Esophagus squamous epithelium (tissue), 5 donors: ENCODE measurements at places on chromosomes 11 and 22.

DNA sequence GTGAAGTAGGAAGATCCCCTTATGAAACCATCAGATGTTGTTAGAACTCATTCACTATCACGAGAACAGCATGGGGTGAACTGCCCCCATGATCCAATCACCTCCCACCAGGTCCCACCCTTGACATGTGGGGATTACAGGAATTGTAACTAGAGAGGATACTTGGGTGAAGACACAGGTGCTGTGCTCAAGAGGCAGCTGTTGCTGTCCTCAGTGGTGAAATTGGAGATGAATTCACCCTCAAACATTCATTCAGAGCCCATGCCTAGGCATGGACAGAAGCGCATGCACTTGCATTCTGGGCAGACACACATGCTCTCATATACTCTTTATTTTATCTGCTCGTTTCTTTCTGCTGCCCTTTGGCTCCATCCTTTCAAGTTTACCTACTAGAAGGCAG is 385.0 kb downstream of the INSC start:
- DNase-seq = no peak

DNA sequence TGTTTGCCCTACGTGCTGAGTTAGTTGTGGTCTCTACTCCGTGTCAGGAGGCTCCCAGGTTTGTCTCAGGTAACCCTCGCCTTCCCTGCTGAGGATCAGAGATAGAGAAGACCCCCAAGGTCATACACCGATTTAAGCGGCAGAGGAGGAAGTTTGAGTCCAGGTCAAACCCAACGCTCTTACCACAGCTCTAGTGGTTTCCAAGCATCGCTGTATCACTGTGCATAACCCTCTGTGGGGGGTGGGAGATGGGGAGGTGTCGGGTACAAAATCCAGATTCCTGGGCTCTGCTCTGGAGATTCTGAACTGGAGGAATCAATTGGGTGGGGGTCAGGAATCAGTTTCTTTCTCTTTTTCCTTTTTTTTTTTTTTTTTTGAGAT is 627 bp downstream of the DNAJC4 start:
- no peak for DNase-seq

DNA sequence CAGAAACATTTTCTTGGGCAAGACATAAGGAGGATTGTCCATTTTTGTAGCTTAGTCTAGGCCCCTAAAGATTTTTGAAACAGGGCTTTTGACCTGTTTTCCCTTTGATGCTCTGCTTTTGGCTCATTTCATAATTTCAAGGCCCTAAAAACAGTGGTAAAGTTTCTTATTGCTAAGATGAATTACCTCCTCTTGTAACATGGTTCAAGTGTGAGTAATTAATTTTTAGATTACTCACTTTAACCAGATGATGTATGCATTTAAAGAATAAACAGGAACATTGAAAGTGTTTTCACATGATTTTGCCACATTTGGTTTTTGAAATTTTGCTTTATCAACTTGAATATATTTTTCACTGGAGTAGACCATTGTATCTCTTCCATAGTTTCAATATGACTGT is 1.2 kb downstream of the RAG2 start:
- no peak for DNase-seq

DNA sequence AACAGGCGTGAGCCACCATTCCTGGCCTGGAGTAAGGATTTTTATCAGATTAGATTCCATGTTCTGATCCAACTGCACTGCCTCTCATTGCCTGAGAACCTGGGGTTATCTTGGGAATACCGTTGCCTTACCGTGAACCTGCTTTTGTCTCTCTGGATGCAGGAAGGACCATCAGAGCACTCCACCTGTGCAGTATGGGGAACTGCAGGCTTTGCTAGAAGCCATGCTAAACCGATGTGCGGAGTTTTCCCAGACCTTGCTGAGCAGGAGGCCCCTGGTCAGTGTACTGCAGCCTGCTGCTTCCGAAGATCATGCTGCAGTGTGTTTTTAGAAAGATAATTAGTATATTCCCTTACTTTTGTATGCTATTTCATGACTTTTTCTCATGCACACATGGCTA is 43.6 kb downstream of the MEI1 start:
- DNase-seq = no peak

- no peak for DNase-seq
Measured at GRCh38 chr11:129346916-129347315, 28.7 kb upstream of the BARX2 start.

DNA sequence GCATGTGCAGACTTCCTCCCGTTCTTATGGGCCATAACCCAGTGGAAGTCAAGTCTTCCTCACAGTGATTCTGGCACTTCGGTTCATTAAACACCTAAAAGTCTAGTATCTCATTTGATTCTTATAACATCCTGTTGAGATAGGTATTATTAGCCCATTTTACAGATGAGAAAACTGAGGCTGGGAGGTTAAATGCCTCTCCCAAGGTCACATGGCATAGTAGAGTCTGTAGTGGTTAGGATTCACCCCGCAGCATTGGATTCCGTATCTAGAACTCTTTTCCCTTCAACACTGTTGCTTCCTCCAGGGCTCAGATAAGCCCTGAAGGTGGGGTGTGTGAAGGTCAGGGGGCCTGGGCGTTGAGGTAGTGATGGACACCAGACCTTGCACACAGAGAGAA is 3.4 kb downstream of the GPHA2 start:
- DNase-seq = no peak

- DNase-seq = no peak
Measured at GRCh38 chr11:24642648-24643047, 145.8 kb downstream of the LUZP2 start.

- no peak for DNase-seq
Measured at GRCh38 chr11:34407121-34407813, 31.5 kb upstream of the CAT start.

- DNase-seq = no peak
Measured at GRCh38 chr11:75536786-75537641, 11.3 kb upstream of the GDPD5 start.

GRCh38 chr11:33689085-33689484 is 11.5 kb downstream of the C11orf91 start:
- no peak for DNase-seq

DNA sequence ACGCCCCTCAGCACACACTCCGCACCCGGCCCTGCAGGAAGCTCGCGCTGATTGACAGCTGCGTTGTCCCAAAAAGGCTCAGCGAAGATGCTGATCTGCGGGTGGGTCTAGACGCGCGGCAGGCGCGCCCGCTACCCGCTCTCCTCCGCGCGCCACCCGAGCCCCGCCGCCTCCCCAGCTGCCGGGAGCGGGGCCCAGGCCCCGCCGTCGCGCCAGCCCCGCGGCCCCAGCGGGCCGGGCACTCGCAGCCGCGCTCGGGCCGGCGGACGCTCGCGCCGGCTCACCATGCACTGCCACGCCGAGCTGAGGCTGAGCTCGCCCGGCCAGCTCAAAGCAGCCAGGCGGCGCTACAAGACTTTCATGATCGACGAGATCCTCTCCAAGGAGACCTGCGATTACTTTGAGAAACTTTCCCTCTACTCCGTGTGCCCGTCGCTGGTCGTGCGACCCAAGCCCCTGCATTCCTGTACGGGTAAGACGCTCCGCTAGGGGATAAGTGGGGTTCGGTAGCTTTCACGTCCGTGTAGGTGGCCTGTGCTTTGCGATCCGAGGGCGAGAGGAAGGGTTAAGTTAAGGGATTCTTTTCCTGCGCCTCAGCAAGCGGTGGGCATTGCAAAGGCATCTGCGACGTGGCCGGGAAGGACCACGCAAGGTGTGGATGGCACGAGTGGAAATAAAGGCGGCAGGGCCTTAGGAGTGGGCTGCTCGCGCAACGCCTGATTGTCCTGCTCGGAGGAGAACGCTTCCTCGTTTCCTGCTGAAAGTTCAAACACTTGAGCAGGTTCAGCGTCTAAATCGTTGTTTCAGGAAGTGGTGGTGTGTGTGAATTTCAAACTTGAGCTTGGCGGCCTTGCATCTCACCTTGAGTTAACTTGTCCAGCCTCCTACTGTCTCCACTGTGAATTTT is at the start of gene BARX2:
BARX2 (plus strand) TSS at position 98 of the 907 bp plus-strand sequence; CDS start at position 286, 188 bp downstream.
- DNase-seq = no peak

DNA sequence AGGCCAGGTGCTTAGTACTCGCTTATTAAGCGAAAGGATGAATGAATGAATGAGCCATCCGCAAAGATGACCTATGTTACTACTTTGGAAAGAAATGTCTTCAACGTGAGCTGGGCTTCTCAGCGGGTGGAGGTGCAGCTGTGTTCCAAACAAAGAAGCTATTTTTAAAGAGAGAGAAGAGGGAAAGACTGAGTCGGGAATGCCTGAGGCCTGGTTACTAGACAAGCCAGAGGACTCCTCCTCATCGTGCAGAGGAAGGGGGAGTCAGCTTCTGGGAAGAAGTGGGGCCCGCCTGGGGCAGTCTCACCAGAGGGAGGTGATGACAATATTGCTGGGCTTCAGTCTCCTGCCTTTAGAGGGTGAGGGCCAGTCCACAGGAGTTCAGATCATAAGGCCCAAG is 30.4 kb upstream of the CD5 start:
- DNase-seq = no peak

DNA sequence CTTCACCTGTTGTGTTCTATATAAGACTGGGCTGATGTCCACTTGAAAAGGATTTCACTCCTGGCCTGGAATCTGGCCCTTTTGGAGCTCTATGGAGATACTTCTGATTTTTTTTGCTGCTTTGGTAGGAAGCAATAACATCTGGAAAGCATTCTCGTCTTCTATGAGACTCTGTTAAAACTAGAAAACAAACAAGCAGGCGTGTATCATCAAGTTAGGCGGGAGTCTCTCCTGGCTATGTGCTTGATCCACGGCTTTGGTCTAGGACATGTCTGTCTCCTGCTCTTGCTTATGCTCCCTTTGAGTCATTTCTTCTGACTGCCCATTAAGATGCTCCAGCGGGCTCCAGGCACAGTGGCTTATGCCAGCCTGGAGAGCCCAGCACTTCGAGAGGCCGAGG is 121.4 kb upstream of the TTC12 start:
- DNase-seq = no peak

GRCh38 chr11:72239313-72239848 is 4.6 kb downstream of the PHOX2A start:
- DNase-seq = no peak

GRCh38 chr11:32830413-32830738 is 649 bp downstream of the PRRG4 start:
- no peak for DNase-seq

DNA sequence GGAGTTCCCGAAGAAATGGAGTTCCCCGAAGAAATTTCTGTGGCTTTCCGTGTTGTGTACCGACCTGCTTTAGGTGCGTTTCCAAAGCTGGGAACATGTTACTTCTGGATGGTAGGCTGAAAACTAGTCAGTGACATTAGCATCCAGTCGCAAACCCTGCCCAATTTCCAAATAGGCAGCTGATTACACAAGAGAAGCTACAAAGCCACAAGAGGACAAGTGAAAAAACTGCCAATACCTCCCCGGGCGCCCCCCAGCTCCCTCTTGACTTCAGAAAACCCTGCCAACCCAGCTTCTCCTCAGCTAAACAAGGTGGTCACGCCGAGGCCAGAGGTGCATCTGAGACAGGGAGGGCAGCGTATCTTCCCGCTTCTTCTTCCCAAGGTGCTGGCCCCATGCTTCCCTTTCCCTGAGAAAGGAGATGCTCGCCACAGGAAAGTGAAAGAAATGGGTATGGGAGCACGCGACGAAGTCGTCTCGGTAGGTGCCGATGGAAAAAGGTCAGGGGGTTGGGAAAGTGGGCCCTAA is 551 bp downstream of the AGBL2 start:
- DNase-seq = no peak

GRCh38 chr11:33323421-33323820 is 66.2 kb downstream of the HIPK3 start:
- no peak for DNase-seq

- no peak for DNase-seq
Measured at GRCh38 chr11:125441648-125442410, 54.2 kb downstream of the FEZ1 start.

GRCh38 chr22:34638128-34638527 is 427.8 kb upstream of the ISX start:
- DNase-seq = no peak

- no peak for DNase-seq
Measured at GRCh38 chr22:23181721-23182308, 1.5 kb downstream of the BCR start.

DNA sequence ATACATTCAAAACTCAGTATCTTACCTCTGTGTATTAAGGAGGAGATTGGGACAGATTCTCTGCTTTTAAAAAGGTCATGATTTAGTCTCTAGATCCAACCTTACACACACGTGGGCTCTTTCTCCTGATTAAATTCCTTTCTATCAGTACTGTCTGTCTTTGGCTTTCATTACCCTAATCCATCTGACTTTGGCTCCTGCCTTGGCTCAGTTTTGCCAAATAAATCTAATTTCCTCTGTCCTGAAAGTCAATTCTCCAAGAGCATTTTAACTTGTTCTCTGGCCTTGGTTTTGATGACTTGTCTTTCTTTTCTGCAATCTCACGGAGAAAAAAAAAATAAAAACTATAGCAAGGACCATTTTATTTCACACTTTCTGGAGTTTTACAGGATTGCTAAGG is 176.6 kb upstream of the PDGFD start:
- no peak for DNase-seq

GRCh38 chr11:95593111-95593510 is 196.5 kb downstream of the FAM76B start:
- no peak for DNase-seq

GRCh38 chr22:45757068-45757467 is 85.4 kb downstream of the ATXN10 start:
- DNase-seq = no peak

DNA sequence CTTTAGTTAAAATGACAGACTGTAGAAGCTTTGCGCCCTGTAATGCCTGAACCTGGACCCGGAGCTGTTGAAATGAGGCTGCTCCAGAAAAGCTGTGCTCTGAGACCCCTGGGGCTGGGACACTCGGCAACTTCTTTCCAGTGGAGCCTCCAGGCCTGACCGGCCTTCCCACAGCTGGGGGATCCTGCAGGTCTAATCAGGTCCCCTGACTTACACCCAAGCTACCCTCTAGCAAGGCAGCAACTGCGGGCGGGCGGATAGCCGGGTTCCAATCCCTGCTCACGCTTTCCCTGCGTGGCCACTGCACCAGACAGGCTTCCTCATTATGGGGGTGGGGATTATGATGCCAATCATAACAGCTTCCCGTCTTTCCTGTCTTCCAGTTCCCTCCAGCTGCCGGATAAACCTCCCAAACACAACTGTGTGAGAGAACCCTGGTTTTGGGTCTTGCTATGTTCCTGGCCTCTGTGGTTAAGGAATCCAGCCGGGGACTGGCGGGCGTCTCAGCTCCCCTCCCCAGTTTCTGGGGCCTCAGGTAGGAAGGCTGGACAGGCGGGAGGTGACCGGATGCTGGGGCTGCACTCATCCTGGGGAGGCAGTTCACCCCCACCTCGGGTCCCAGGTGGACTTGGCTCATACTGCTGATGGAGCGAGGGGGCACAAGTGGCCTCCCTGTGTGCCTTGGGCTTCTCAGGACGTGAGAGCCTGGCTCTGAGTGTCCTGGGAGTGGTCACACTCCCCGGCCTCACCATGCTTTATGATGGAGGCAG is 38.6 kb downstream of the PARVG start:
- DNase-seq = no peak

DNA sequence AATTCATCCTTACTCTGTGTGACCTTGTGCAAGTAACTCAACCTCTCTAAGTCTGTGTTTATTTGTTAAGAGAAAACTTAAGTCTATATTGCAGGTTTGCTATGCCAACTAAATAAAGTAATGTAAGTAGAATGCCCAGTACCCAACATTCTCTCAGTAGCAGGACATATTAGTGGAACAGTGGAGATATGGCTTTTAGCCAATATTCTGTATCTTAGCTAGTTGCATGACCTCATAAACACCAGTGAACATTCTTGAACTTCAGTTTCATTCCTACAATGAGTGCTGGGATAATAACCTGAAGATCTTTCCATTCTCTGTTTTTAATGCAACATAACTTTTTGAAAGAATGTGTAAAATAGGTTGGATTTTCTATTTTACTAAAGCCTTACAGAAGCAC is 77.0 kb downstream of the RAB38 start:
- DNase-seq = no peak

- DNase-seq = no peak
Measured at GRCh38 chr11:38990841-38991240, 2392.8 kb upstream of the RAG2 start.
